ENCODE measurements at places on chromosomes 2 and 18.

GRCh38 chr2:71157124-71157793 lies 26.8 kb downstream of the MPHOSPH10 start:
- DNase-seq, result peak; percentile 46

DNA sequence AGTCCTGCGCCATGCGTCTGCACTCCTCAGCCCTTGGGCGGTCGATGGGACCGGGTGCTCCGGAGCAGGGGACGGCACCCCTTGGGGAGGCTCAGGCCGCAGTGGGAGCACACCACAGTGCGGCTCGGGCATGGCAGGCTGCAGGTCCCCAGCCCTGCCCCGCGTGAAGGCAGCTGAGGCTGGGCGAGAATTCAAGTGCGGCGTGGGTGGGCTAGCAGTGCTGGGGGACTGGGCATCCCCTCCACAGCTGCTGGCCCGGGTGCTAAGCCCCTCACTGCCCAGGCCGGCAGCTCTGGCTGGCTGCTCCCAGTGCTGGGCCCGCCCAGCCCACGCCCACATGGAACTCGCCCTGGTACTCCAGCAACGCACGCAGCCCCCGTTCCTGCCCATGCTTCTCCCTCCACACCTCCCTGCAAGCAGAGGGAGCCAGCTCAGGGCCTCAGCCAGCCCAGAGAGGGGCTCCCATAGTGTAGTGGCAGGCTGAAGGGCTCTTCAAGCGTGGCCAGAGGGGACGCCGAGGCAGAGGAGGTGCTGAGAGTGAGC lies 198.3 kb upstream of the CNTNAP5 start:
- no peak for DNase-seq

DNA sequence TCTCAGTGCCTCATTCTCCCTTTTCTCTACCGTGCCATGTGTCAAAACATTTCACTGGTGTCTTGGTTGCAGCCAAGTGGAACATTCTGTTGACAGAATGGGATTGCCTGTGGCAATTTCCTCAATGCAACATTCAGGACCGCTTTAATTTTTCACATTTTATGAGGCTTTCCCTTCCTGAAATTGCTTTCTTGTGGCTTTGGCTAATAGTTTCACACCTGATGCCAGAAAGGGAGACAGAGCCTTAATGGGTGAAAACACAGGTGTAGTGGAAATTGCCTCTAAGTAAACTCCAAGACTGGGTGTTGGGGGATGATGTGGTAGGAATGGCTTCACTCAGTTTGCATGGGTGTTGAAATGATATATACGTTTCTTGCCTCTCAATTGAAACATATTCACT lies 278.3 kb downstream of the TSN start:
- DNase-seq, result no peak

DNA sequence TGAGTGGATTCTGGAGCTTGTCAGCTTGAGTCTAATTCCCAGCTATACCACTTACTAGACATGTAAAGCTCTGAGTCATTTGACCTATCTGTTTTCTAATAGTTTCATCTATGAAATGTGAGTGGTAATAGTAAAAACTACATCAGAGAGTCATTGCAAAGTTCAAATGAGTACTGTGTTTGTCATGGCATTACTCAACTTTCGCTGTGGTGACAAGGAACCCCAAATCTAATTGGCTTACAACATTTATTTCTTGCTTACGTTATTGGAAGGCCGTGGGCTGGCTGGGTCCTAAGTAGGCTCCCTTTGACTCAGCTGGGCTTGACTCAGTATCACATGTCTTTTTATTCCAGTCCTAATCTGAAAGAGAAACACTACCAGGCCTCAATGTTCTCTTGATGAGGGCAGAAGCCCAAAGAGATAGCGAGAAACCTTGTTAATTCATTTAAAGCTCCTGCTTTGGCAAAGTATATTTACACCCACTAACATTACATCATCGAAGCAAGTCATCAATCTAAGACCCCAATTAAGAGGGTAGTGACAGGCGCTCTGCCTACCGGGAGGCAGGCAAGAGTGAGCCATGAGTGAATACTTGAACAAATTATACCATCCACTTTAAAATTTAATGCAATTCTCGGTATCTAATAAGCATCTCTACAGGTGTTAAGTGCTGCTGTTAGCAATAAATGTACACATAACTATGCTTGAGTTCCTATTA lies 431.8 kb upstream of the SPHKAP start:
- peak; percentile 5 for DNase-seq

GRCh38 chr2:17475286-17475685 lies 43.0 kb downstream of the RAD51AP2 start:
- no peak for DNase-seq

DNA sequence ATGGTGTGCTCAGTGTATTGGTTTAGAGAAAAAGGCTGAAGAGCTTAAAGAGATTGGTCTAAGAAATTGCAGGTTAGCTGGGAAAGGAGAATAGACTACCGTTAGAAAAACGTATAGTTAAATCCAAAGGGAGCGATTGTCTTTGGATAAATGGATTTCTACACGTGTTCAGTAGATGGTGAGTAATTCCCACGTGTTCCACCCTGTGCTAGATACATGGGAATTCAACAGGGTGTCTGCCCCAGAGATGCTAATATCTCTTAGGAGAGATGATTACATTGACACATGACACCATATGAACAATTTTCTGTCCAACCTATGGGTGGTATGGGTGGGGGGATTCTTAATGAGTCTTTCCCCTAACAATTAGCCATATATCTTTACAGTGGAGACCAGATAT lies 99.8 kb downstream of the TDRD15 start:
- DNase-seq, result no peak

DNA sequence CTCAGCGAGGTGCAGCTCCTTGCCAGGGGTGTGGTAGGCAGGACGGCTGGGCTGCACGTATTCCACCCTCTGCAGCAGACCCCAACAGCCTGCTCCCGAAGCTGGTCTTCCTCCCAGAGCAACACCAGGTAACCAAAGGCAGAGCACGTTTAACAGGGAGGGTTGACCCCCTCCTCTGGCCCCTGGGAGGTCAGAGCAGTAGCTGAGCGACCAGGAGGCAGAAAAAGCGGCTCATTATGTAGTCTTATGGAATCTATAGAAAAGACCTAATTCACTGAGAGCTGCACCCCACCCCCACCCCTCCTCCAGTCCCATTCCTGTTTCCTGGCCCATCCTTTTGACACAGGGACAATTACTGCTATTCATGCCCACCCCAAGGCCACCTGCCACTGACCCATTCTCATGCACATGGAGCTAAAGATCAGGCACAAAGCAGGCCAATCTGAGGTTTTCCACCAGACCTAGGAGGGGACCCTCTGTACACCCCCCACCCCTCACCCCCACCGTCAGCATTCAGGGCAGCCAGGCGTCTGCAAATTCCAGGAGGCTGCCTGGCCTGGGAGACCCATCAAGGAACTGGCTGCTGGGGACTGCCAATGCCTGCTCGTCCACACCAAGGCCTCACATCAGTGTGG lies 60.9 kb upstream of the FZD7 start:
- no peak for DNase-seq

DNA sequence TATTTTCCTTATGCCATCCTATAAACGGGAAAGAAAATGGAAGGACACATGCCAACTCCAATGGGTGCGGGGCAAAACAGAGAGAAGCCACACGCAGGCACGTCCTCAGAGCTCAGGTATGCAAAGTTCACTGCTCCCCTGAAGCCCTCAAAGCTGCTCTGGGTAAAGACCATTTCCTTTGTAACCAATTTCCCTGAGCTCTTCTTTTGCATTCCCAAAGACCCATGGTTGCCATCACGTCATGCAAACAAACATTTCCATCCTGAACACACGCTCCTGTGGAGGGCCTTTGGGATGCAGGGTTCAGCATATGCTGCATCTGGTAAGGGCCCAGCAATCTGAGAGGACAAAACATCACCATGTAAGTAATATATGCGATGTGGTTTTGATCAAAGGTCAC lies 69.4 kb downstream of the EMILIN2 start:
- DNase-seq, result no peak

DNA sequence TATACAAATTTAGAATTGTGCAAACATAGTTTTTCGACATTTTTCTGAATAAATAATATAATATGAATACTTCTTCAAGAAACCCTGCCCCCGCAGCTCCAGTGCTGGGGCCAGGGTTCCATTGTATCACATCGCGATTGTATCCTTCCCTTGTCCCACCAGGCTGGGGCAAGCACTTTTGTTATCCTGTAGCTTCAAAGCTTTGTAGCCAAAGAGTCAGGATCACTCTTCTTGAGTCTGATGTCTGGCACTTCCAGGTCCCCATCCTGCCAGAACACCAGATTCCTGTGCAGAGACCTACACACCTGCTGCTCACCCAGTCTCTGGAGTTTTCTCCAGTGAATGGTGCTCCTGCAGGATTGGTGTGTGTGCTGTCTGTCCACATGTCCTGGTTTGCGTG lies 186.9 kb downstream of the ASB1 start:
- DNase-seq, result no peak

GRCh38 chr2:68244456-68244855 lies 7.9 kb downstream of the PPP3R1 start:
- DNase-seq, result no peak

- DNase-seq, result no peak
Measured at GRCh38 chr18:67302043-67302442, 214.5 kb downstream of the DSEL start.

- DNase-seq, result no peak
Measured at GRCh38 chr2:230601510-230601909, 111.1 kb upstream of the CAB39 start.

DNA sequence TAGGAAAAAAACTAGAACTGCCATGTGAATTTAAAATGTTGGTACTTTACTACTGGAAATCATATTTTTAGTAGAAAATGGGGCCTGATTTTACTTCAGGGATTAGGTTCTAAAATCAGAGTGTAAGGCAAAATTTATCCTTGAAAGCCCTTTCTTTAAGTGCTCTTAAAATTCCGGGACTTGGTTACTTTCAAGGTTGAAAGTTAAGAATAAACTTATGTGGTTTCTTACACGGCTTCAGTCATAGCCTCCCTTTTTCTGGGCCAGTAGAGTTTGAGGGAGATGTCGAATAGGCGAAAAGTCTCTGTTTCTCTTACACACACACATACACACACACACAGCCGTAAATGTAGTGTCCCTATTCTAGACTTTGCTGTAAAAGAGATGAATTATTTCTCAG lies 13.1 kb downstream of the KCNE4 start:
- DNase-seq, result no peak

DNA sequence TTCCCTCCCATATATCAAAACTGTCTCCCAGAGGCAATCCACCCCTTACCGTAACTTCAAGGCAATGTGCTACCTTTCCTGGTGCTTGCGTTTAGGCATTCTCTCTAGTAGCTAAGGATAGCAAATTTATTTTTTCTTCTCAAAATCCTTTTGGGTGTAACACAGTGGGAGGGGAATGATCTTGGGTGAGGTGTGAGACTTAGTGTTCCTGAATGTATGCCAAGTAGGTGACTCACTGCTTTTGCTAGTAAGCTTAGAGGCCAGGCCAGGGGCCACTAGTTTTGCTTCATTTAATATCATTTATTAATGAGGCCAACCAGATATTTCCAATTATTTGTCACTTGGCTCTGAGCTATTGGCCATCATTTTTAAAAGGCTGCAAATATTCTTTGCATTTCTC lies 135.5 kb downstream of the NAPG start:
- DNase-seq, result no peak

- DNase-seq, result no peak
Measured at GRCh38 chr2:8722986-8723385, 41.1 kb downstream of the ID2 start.

DNA sequence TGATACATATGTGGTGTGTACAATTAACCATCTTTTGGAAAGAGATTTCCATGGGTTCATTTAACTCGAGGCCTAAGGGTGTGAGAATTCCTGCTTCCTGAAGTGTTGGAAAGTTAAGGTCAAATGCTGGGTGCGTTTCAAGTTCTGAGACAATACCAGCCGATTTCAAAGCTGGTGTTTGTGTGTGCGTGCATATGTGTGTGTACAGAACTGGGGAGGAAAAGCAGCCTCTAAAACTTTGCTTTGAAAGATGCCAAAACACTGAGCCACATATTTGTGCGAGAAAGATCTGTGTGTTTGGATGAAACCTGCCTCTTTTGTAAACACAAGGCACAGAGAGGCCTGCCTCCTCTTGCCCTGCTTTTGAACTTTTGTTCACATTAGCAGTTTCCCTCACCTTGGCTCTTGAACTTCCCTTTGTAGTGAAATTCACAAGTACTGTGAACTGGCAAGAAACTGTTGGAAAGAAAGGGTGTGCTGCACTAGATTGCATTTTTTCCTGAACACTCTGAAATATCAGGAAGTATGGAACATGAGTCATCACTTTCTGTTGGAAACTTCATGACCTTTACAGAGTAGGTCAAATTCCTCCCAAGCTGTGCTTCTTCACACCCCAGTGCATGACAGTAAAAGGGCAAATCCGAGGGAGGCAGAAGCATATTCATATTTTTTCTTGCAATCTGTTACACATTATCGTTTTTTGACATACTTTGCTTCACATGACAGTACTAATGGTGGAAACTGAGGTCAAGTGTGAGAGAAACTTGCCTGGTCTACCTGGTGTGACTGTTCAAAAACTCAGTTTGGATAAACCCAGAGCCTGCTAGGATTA lies 20.0 kb upstream of the CAVIN2 start:
- peak; percentile 95 for DNase-seq

DNA sequence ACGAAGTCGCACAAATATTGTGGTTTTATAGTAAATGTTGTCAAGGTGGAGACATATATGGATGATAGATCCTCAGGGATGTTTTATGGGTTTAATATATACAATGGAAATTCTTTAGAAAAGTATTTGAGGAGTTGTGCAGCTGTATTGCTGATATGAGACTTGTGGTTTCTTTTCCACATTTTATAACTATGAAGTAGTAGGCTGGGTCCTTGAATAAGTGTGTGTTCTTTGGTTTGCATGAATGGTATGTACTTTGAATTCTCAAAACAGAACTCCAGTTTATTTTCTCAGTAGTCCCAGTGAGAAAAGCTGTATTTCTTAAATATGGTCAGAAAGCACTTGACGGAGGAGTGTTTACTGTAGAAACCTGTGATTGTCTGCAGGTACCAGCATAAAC lies 42.4 kb downstream of the PLCL1 start:
- no peak for DNase-seq
